ENCODE measurements at places on chromosomes 4 and X.
A peak's percentile ranks its signal among the peaks of the same experiment; 100 is the strongest.

DNA sequence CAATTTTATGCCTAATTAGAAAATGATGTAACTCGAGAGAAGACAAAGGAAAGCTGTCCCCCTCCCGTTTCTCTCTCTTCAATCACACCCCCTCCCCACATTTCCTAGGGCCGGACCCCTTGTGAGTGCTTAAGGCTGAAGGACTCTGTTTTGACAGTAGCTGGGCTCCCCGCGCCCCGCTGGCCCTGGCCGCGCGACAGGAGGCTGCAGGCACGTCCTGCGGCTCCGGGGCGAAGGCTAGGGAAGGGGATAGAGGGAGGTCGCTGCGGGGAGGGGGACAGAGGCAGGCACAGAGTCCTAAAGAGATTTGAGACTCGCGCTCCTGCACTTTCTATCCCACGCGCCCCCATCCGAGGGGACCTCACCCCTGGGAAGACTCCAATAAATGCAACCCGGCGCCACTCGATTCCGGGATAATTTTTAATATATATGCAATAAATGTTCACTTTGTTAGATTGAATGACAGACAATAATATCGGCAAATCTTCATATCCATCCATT is 56.2 kb upstream of the TMEM33 start:
- no peak for DNase-seq

GRCh38 chr4:124804584-124804983 is 92.1 kb upstream of the ANKRD50 start:
- DNase-seq, result no peak

DNA sequence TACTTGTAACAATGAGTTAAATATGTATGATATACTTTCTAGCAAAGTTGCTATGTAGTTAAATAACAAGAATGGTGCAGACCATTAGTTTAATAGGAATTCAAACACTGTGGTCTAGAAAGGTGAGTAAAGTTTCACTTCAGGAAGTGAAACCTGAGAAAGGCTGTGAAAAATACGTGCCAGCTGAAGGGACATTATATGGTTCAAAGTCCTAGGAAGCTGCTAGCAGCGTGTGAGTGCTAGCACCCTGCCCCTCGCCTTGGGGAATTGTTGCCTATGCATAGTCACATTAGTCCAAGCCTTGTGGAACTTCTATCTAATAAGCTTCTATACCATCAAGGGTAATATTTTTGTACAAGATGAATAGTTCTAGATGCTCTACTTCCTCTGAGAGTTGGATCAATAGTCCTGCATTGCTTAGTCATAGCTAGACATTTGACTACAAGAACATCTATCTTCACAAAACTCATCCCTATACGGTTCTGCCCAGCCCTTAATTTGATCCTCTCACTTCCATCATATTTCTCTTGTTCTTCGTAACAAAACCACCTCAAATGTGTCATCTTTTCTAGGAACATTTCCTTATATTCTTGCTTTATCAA is 45.8 kb upstream of the ARSJ start:
- no peak for DNase-seq

DNA sequence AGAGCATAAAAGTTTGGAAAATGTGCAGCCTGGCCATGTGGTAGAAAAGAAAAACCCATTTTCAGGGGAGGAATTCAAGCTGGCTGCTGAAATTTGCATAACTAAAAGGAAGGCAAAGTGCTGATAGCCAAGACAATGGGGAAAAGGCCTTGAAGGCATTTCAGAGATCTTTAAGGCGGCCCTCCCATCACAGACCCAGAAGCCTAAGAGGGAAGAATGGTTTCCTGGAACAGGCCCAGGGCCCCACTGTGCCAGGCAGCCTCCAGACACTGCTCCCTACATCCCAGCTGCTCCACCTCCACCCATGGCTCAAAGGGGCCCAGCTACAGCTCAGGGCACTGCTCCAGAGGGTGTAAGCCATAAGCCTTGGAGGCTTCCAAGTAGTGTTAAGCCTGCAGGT is 158.0 kb upstream of the PRDX4 start:
- DNase-seq, result no peak

DNA sequence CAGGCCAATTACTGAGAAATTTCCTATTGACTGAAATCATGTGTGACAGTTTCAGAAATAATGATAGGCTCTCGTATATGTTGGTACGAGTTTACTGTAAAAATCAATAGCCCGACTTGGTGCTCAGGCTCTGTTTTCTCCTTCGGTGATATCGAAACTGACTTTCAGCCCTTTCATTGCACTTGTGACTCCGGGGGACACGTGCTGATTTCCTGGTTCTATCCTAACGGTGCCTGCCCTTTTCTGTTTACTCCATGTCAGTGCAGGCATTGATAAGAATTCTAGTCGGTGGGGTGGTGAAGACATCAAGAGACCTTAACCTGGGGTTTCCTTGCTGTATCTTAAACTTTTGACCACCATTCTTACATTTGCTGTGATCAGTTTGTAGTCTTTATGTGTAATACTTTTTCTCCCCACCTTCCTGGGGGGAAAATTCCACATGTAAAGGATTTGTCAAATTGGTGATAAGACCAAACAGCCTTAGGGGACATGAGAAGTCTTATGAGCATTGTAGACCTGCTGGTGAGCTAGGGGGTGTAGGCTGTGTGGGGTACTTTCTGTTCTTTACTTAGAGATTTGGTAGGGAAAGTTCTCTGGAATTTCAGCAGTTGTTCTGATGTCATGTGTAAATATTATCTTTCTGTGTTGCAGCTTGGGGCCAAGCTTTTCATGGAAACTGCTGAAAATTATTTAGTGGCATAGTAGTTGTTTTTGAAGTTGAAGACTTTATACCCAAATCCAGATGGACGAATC is 52.7 kb downstream of the TMEM131L start:
- DNase-seq, result no peak

- no peak for DNase-seq
Measured at GRCh38 chrX:2159861-2160260, 340.9 kb downstream of the DHRSX start.

GRCh38 chrX:53704294-53704693 is 17.8 kb upstream of the HUWE1 start:
- no peak for DNase-seq

GRCh38 chr4:183852910-183853547 is 52.1 kb upstream of the STOX2 start:
- peak; percentile 60 for DNase-seq

DNA sequence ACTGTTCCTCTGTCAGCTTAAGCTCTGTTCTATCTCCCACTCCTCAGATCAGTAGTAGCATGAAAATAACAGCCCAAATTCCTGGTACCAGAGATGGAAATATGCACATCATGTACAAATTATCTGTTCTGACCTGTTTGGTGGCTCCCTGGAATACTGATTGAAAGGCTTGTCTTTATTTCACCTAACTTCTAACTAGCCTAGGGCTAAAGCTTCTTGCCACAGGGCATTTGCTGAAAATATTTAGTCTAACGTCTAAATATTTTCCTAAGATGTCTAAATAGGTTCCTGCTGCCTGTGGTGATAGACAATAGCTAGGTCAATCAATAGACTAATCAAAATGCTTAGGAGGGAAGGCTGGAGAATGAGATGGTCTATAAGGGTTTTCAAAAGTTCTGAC is 12.9 kb upstream of the PRMT9 start:
- no peak for DNase-seq

DNA sequence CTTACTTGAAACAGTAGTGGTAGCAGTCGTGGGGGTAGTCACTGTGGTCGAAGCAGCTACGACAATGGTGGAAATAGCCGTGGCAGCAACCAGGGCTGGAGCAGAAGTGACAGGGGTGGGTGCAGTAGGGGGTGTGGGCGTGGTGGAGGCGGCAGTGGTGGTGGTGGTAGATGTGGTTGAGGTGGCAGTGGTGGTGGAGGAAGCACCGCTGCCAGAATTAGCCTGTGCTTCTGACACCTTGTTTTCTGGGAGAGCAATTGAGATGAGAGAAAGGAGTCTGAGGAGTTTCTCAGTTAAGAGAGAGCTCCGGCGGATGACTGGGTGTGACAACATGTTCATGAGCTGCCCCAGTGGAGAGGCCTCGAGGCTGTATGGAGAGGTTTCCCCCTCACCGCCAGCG is 113.5 kb upstream of the HSD17B10 start:
- DNase-seq, result no peak

- no peak for DNase-seq
Measured at GRCh38 chr4:93065790-93066189, 762.0 kb downstream of the GRID2 start.

Data from epithelial cell of esophagus (primary cell).